Femur (tissue), 1 donor: ENCODE measurements at places on chromosomes 7 and 10.

GRCh38 chr7:101397770-101398324 lies 35.2 kb downstream of the COL26A1 start:
- DNase-seq: no peak

DNA sequence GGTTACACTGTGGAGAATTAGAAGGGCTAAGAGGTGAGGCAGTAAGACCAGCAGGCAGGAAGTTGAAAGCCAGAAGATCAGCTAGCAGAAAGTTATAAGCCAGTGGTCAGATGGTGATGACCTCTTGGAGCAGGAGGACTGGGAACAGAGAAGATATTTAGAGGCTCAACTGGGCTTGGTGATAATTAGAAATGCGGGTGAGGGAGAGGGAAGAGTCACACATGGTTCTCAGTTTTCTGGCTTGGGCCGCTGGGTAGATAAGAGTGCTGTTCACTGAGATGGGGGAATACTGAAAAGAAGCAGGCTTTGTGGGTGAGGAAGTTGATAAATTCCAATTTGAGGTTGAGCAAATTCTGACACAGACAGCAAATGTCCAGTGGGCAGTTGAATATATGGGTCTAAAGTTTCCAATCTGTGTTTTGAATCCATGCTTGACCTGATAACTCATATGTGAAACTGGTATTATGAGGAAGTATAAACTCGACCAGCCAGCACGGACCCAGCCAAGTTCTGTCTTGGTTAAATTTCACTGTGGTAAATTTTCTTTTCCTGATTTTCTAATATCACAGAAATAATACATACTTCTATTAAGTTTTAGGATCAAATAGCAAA lies 22.7 kb downstream of the LSMEM1 start:
- DNase-seq: no peak

GRCh38 chr10:51010977-51011376 lies 63.3 kb upstream of the PRKG1 start:
- DNase-seq: peak; percentile 40

GRCh38 chr7:69962186-69963065 lies 364.2 kb downstream of the AUTS2 start:
- DNase-seq: peak; percentile 40

DNA sequence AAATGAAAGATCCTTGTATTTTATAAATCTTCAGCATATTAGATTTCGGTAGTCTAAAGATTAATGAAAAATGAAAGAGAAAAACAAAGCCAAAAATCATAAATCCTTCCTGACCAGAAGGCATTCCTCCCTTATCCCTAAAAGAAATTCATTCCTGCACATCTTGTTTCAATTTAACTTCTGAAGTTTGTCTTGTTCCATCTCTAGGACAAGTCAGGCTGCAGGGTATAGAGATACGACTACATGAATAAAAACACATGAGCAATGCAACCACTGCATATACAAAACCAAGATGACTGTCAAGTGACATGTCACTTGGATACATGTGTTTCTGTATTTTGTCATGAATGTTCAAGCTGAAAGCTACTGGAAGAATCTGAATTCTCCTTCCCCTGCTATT lies 214.9 kb downstream of the JAZF1 start:
- no peak for DNase-seq

DNA sequence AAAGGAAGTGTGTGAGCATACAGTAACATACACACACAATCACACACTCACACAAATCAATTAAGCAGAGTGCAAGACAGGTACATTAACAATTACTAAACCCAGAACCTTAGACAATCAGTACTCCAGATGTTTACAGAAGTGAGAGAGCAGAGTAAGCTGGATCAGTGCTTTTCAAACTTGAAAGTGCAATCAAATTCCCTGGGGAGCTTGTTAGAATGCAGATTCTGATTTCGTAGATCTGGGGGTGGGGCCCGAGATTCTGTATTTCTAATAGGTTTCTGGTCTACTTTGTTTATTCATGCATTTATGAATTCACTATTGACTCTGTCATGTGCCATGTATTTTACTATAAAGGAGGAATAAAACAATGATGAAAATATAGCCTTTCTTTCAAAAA lies 179.6 kb upstream of the PHYHIPL start:
- DNase-seq: no peak

- no peak for DNase-seq
These were observed 531 bp upstream of the INTS15 start for GRCh38 chr7:6589151-6589828.

DNA sequence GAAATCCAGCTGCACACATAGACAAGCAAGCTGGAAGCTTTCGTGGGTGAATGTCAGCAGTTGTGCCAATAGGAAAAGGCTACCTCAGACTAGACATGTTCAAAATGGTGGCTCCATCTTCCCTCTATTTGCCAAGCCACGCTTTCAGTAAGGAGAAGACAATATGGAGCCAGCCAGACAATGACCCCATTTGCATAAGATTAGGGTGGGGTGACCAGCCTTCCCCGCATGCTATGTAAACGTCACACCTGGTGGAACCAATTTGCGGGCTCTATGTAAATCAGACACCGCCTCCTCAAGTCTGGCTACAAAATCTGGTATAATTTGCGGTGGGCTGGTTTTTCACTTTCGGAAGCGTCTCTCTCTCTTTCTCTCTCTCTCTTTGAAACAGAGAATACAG lies 297.4 kb upstream of the PCDH15 start:
- no peak for DNase-seq

GRCh38 chr7:49876202-49876601 lies 102.8 kb downstream of the VWC2 start:
- DNase-seq: no peak

GRCh38 chr10:26801831-26802230 lies 58.9 kb downstream of the ABI1 start:
- no peak for DNase-seq
